ENCODE measurements at places on chromosomes 1 and 21.

DNA sequence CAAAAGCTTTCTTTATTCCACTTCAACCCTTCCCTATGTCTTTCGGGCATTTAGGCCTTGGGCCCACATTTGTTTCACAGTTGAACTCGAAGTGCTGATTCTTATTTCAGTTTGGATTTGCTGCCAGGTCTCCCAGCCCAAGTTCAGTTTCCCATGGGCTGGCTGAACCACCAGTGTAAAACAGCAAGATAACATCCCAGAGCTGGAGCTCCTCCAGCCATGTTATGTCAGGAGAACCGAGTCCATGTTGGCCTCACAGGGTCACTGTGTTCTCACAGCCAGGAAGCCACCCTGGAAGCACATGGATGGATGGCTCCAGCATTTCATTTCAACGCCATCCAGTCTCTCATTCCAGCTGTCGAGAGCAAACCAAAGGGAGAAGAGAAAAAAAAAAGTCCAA lies 45.2 kb upstream of the RXRG start:
- H3K27me3 ChIP-seq, result no peaks in the 10 kb centered on the region
- no peak overlapping the region for H3K4me3 ChIP-seq
- no peaks in the 10 kb centered on the region for H3K4me1 ChIP-seq
- H3K36me3 ChIP-seq, result no peaks in the 10 kb centered on the region

GRCh38 chr1:26084091-26084561 lies 16.7 kb upstream of the TRIM63 start:
- no peaks in the 10 kb centered on the region for H3K36me3 ChIP-seq
- H3K27me3 ChIP-seq, result peaks cover 2% of the 10 kb centered on the region
- H3K27ac ChIP-seq, result no peak overlapping the region
- H3K4me1 ChIP-seq, result no peaks in the 10 kb centered on the region

GRCh38 chr1:210618369-210618768 lies 289.7 kb downstream of the HHAT start:
- no peak overlapping the region for H3K27ac ChIP-seq
- no peaks in the 10 kb centered on the region for H3K36me3 ChIP-seq
- no peaks in the 10 kb centered on the region for H3K4me1 ChIP-seq
- H3K4me3 ChIP-seq, result no peak overlapping the region
- DNase-seq, result no peak

DNA sequence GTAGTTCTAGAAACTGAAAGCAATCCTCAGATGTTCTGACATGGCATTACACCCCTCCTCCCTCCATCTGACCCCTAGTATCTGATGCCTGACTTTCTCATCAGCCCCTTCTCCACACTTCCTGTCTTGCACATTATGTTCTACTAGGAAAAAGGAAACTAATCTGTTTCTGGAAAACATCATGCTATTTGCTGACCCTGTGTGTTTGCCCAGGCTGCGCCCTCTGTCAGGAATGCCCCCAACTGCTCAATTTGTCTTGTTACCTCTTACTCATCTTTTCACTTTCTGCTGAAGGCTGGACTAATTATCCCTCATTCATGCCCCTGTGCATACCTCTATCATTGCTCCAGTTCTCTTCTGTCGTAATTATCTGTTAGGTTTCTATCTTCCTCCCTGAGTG lies 37.5 kb upstream of the DAB1 start:
- H3K27me3 ChIP-seq, result no peaks in the 10 kb centered on the region
- no peak overlapping the region for H3K4me3 ChIP-seq
- no peaks in the 10 kb centered on the region for H3K4me1 ChIP-seq
- H3K36me3 ChIP-seq, result no peaks in the 10 kb centered on the region
- no peak for DNase-seq

DNA sequence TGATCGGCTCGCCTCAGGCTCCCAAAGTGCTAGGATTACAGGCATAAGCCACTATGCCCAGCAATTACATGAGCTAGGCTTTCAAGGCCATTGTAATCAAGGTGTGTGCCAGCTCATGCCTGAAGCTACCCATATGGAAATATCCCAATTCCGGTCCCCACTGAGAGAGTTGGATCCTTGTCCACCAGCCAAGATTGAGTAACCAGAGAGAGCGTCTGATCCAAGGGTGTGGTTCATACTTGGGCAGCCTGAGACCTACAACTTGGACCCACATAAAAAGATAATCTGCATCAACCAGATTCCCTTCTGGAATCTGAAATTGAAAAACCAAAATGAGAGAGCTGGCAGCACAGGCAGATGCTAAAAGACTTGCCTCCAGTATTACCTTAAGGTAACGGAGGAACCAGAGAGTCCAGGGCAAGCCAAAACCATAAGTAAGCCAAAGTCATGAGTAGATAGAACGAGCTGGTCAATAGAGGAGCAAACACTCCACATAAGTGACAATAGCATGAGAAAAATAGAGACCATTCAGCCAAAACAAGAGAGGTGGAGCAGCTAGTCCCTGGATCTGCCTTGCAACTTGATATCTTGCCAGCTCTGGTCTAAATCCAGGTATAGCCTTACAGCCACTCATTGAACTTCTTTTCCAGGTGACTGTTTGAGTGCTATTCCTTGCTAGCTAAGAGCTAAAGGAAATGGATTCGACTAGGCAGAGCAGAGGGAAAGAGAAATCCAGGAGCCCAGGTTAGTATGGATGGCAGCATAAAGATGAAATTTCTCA lies 63.8 kb upstream of the ATP1A1 start:
- no peak overlapping the region for H3K27ac ChIP-seq
- DNase-seq, result no peak
- H3K27me3 ChIP-seq, result no peaks in the 10 kb centered on the region
- no peaks in the 10 kb centered on the region for H3K36me3 ChIP-seq
- H3K4me1 ChIP-seq, result peaks cover 4% of the 10 kb centered on the region

- no peak for DNase-seq
- H3K27ac ChIP-seq, result no peak overlapping the region
- no peaks in the 10 kb centered on the region for H3K36me3 ChIP-seq
These were observed 20.0 kb upstream of the MAPKAPK2 start for GRCh38 chr1:206664740-206665139.

- H3K27ac ChIP-seq, result no peak overlapping the region
- no peak for DNase-seq
- no peak overlapping the region for H3K4me3 ChIP-seq
- H3K27me3 ChIP-seq, result no peaks in the 10 kb centered on the region
These were observed 15.3 kb downstream of the VAV3 start for GRCh38 chr1:107949467-107950253.

Measured in T-cell (primary cell).